ENCODE measurements at places on chromosomes 5 and 9.

DNA sequence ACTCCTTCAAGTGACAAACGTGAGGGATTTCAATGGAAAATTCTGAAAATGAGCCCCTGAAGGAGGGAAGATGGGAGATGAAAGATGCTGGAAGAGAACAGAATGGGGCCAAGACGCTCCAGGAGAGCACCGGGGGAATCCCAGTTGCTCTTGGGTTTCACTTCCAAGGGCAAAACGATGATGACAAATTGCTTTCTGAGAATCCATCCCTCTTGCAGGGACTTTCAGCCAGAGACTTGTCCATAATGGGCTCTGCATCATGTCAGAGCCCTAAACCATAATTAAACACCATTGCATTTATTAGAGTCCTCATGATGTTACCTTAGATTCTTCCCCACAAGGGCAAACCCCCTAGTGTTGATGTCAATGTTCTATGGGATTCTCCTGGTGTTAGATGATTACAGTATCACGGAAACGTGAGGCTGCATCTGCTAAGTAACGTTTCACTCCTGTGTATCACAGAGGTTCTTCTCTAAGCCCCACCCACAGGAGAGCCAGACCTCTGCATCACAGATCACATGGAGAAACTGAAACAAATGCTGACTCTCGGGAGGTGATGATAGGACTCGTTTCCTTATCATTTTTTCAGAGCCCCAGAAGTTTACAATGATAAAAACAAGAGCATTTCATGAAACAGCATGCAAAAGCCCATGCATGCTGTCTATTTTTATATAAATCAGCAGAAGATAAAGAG lies 114.4 kb downstream of the TENT4A start:
- no peak for DNase-seq

- DNase-seq = no peak
These were observed 26.2 kb upstream of the ERGIC1 start for GRCh38 chr5:172807766-172808311.

GRCh38 chr5:117732264-117732663 lies 1157.6 kb upstream of the SEMA6A start:
- DNase-seq = no peak

GRCh38 chr9:19231126-19231903 lies 822 bp downstream of the DENND4C start:
- DNase-seq = peak; percentile 26

DNA sequence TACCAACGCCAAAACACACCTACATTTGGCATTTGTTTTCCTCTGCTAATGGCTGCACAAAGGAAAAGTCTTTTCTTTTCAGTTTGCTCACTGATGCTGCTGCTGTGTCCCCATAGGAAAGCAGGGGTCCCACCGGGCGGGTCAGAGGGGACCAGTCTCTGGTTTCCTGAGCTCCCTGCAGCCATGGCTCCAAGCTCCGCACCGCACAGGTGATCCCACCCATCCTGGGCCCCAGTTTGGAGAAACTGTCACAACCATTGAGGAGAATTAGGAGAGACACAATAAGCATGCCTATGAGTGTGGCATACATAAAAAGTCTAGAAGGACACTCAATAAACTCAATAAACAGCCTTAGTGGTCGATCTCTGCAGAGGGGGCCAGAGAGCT lies 19.9 kb downstream of the MED10 start:
- no peak for DNase-seq

GRCh38 chr9:132806723-132807421 lies 71.2 kb downstream of the AK8 start:
- no peak for DNase-seq

DNA sequence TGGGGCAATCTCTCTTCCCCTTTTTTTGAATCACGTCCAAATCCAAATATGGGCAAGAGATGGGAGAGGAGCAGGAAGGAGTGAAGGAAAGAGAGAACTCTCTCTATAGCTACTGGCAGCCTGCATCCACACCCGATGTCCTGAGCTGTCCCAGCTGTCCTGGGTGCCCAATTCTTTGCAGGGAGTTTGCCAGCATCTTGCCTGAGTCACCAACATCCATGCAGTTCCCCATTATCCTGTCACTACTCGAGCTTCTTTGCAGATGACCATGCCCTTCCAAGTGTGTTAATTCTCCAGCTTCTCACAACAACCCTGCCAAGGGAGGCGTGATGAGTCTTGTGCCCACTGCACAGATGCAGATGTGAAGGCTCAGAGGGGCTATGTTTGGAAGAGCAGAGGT lies 127.1 kb downstream of the NSG2 start:
- DNase-seq = no peak

GRCh38 chr9:7665874-7666273 lies 133.7 kb downstream of the DMAC1 start:
- no peak for DNase-seq

- DNase-seq = no peak
These were observed 31.2 kb upstream of the MROH2B start for GRCh38 chr5:41102341-41102740.

DNA sequence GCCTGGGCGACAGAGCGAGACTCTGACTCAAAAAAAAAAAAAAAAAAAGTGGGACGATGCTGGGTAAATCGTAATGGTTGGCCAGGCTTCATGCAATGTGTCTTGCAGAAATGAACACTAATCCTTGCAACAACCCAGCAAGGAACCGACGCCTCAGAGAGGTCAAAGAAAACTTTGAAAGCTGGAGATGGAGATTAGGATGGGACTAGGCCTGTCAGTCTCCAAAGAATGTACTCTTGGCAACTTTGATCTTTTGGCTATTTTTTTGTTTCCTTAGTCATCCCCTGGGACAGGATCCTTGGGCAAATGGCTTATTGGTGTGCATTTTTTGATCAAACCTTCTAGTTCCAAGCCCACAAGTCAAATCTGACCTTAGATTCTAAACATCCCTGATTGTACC lies 10.6 kb upstream of the PWWP2A start:
- DNase-seq = no peak

GRCh38 chr9:129285382-129285781 lies 107.3 kb upstream of the IER5L start:
- DNase-seq = no peak

GRCh38 chr9:35774907-35775635 lies 16.3 kb upstream of the NPR2 start:
- no peak for DNase-seq

DNA sequence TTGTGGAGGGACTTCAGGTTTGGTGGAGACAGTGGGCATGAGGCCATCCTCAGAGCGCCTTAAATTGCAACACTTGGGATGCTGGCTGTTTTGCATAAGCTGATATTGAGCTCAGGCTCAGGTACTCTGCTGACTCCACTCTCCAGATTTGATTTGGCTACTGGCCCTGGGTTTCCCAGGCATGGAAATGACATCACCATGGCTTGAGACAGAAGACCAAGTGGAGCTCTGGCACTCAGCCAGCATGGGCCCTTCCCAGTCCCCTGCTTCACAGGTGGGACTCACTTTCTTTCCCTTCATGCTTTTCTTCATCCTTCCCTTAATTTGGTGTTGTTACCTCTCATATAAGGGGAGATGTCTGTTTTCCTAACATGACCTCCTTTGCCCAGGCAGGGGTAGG lies 72.0 kb upstream of the IL12B start:
- DNase-seq = no peak

DNA sequence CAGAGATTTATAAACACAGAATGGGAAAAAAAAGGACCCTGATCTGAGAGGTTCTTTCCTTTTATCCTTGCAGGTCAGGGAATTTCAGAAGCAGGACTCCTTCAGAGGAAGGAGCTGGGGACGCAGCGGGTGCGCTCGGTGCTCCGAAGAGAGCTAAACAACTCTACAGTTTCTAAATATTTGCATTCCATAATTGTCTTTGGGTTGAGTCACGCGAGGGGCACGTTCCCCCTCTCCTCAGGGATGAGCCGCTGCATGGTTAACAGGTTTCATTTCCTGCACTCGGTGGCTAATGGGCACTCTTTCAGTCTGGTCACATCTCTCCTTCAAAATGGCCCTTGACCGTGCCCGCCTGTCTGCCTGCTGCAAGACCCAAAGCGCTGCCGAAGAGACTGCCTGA lies 165.0 kb upstream of the HMHB1 start:
- no peak for DNase-seq

- DNase-seq = no peak
These were observed 36.6 kb downstream of the NNT start for GRCh38 chr5:43639566-43639965.

GRCh38 chr5:57243286-57244137 lies 69.7 kb downstream of the GPBP1 start:
- DNase-seq = no peak

GRCh38 chr5:158265346-158265745 lies 406.4 kb upstream of the CLINT1 start:
- no peak for DNase-seq

- no peak for DNase-seq
These were observed 3.4 kb downstream of the DOLK start for GRCh38 chr9:128943832-128944620.

DNA sequence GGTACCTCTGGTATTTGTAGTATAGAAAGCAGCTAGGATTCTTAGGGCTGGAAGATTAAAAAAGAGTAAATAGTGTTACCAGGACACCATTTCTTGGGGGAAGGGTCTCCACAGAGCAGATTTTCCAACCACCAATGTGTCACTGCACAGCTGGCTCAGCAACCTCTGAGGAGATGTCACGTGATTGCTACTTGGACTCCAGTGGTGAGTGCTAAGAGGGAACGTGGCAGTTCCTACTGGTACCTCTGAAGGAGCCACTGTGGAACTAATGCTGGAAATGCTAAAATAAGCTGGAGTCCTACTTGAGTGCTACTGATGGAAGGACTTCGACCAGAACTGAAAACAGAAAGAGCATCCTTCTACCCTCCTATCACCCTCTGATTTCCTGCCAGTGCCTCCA lies 36.1 kb upstream of the SPDL1 start:
- DNase-seq = no peak

DNA sequence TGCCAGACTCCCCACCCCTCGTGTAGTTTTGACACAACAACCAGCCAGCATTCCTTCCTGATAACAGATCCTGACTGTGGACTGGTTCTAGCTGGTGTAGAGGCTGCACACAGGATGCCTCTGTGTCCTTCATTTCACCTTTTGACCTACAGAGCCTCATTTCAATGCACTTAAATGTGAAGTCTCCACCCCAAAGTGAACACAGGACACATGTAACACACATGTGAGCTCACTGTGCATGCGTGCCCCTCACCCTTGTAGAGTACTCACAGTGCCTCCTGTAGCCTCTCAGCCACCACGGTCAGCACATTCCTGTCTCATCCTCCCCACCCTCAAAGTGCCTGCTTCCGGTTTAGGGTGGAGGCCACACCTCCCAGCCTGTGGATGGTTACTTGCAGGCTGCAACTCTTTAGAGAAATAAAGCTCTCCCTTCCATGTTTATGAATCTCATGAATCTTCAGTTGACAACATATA lies 11.6 kb upstream of the NKD2 start:
- peak; percentile 19 for DNase-seq

DNA sequence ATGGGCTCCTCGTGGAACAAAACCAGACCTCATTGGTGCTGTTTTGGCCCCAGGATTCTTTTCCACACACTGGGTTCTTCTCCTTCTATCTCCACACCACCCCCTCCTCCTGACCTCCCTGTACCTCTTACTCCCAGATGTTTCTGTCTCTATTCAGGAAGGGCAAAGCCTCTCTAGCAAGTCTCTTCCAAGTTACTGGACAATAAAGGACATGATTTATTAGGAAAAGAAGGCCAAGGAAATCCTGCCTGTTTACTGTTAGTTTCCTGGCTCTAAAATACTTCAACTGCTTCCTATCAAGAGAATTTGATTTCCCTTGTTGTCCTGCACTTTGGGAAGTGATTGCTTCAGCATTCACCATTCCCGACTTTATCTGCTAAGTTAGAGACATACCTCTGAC lies 262.0 kb downstream of the SAXO1 start:
- no peak for DNase-seq

GRCh38 chr9:125525921-125526631 lies 180.9 kb downstream of the MAPKAP1 start:
- no peak for DNase-seq

DNA sequence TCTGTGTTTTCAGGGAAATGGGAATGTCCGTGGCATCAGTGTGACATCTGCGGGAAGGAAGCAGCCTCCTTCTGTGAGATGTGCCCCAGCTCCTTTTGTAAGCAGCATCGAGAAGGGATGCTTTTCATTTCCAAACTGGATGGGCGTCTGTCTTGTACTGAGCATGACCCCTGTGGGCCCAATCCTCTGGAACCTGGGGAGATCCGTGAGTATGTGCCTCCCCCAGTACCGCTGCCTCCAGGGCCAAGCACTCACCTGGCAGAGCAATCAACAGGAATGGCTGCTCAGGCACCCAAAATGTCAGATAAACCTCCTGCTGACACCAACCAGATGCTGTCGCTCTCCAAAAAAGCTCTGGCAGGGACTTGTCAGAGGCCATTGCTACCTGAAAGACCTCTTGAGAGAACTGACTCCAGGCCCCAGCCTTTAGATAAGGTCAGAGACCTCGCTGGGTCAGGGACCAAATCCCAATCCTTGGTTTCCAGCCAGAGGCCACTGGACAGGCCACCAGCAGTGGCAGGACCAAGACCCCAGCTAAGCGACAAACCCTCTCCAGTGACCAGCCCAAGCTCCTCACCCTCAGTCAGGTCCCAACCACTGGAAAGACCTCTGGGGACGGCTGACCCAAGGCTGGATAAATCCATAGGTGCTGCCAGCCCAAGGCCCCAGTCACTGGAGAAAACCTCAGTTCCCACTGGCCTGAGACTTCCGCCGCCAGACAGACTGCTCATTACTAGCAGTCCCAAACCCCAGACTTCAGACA lies 9.5 kb downstream of the RAB24 start:
- DNase-seq = no peak

DNA sequence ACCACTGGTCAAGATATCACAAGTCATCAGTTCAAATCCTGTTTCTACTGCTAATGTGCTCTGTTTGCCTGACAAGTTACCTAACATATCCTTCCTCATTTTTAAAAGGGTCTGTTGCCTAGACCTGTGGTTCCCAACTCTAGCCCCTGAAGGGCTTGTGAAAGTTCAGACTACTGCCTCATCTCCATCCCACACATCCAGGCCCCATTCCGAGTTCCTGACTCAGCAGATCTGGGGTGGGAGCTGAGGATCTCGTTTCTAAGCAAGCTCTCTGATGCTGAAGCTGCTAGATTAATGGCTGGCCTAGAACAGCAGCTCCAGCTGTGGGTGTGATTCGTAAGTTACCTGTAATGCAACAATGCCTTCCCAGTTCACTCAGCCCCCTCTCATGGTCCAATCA lies 32.5 kb downstream of the S1PR3 start:
- no peak for DNase-seq

GRCh38 chr5:80195837-80196400 lies 59.9 kb downstream of the SERINC5 start:
- DNase-seq = no peak

Measured in ACHN (cell line).